ENCODE measurements at places on chromosomes 16 and 17. TPM values are rescaled to one million over a fixed set of nuclear protein-coding genes. Genes with fewer than 3 reads are reported as not detected.

The ABCA10 gene
- total RNA-seq, result 0.14 TPM

The LONP2 gene
- 36.2 TPM for total RNA-seq

The VTN gene
- not detected for total RNA-seq

DNA sequence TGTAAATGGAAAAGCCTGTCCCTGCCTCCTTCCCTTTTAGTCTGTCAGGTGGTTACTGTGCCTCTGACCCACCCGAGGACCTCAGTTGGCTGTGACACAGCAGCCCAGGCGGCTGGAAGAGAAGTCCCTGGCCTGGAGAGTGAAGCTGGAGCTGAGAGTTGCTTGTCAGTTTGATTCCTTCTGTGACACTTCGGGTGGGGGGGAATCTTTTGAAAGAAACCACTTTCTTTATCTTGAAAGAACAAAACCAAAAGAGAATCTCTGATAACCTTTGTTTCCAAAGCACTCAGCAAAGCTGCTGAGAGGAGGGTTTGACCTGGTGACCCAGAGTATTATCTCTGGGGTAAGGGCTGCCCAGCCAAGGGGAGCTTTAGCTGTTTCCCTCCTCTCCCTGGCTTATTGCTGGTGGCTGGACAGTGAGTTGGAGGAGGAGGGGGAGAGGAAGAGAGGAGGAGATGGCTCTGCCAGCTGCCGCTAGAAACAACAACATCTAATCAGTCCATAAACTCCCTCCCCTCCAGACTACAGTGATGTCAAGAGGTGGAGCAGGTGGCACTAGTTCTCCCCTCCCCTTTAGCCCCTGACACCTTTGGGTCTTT is 34.0 kb downstream of the YPEL2 start:
- DNase-seq, result no peak

GRCh38 chr16:89040391-89040790 is 53.3 kb upstream of the ACSF3 start:
- no peak for DNase-seq

- DNase-seq, result no peak
Measured at GRCh38 chr16:74577882-74578366, 29.0 kb downstream of the GLG1 start.

Data from kidney epithelial cell (primary cell).